Omental fat pad (tissue), 4 donors: ENCODE measurements at places on chromosomes 12 and 14. TPM values are rescaled to one million over a fixed set of nuclear protein-coding genes. Genes with fewer than 3 reads are reported as not detected.

DNA sequence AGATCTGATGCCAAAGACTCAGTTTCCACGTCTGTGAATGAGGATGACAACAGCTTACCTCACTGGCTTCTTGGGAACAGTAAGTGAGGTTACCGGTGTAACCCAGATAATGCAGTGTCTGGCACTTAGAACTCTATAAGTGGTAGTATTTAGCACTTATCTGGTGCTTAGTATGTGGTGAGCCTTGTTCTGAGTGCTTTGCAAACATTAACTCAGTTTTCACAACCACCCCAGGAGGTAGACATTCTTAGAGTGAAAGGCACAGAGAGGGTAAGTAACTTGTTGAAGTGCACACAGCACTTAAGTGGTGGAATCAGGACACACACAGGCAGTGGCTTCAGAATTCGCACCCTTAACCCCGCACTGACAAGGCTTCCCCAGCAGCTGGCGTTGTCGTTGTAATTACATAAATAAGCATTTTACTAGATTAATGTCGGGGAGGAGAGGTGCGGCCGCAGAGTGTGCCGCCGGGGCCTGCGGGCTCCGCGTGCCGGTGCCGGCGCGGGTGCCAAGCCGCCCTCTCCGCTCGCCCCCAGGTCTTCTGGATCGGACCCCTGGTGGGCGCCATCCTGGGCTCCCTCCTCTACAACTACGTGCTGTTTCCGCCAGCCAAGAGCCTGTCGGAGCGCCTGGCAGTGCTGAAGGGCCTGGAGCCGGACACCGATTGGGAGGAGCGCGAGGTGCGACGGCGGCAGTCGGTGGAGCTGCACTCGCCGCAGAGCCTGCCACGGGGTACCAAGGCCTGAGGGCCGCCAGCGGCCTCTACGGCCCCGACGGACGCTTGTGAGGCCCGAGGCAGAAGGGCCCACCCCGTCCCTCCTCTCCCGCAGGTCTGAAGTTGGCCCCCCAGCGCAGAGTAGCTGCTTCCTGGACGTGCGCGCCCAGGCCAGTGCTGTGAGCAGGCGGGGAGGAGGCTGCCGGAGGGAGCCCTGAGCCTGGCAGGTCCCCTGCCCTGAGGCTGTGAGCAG is 4.6 kb downstream of the AQP2 start:
- no peak for DNase-seq

GRCh38 chr14:96502621-96503305 is 581 bp downstream of the PAPOLA start:
- no peak for DNase-seq

GRCh38 chr14:103530390-103530789 is 1.4 kb downstream of the TRMT61A start:
- no peak for DNase-seq

- DNase-seq, result no peak
Measured at GRCh38 chr12:93363841-93364297, 13.9 kb upstream of the NUDT4 start.

- DNase-seq, result no peak
Measured at GRCh38 chr14:68664225-68664681, 128.6 kb downstream of the ZFP36L1 start.

GRCh38 chr12:92973614-92974013 is 44.5 kb upstream of the EEA1 start:
- no peak for DNase-seq

Gene RFLNA
- 0.69 TPM for total RNA-seq

Gene OR4K2
- total RNA-seq, result not detected

Gene DRAM1
- 22.3 TPM for total RNA-seq

Gene CLEC9A
- total RNA-seq, result not detected

Gene TAS2R7
- total RNA-seq, result not detected

Gene TAS2R43
- 3.6 TPM for total RNA-seq

Gene TCHP
- total RNA-seq, result 7.0 TPM

Gene KRT82
- total RNA-seq, result not detected

Gene MLF2
- 127 TPM for total RNA-seq
